HT1080 (cell line): ENCODE measurements at places on chromosomes 2 and 18. TPM values are rescaled to one million over a fixed set of nuclear protein-coding genes. Genes with fewer than 3 reads are reported as not detected.

DNA sequence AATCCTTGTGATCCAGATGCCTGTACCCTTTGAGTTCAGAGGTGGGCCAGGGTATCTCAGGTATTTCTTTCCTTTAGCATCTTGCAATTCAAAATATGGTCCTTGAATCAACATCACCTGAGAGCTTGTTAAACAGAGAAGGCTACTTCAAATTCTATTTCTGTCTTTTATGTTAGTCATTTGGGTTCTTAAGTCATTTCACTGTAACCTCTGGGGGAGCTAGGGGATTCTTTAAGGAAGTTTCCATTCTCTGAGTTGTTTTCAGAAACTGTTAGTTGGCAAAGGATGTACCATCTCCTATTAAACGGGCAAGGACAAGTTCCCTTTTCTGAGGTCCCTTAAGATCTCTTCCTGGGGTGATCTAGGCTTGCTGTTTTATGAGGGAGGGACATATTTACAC, 16.6 kb downstream of the CFLAR start:
- DNase-seq: no peak

DNA sequence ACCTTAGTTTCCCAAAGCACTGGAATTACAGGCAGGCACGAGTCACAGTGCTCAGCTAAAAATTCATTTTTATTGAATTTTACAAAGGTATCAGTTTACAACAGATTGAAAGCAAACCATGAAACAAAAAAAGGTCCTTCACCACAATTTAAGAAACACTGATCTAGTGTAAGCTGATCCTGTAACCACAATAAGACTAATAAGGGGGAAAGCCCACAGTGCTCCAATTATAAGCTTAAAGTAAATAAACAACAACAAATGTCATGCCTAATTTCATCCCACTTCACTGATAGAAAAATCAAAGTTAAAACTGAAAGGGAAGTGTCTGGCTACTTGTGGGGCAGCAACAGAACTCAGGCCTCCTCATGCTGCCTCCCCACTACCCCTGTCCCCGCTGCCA, 49.2 kb downstream of the ICA1L start:
- DNase-seq: no peak

GRCh38 chr2:178397002-178397605, 53.9 kb downstream of the PRKRA start:
- peak; percentile 47 for DNase-seq

DNA sequence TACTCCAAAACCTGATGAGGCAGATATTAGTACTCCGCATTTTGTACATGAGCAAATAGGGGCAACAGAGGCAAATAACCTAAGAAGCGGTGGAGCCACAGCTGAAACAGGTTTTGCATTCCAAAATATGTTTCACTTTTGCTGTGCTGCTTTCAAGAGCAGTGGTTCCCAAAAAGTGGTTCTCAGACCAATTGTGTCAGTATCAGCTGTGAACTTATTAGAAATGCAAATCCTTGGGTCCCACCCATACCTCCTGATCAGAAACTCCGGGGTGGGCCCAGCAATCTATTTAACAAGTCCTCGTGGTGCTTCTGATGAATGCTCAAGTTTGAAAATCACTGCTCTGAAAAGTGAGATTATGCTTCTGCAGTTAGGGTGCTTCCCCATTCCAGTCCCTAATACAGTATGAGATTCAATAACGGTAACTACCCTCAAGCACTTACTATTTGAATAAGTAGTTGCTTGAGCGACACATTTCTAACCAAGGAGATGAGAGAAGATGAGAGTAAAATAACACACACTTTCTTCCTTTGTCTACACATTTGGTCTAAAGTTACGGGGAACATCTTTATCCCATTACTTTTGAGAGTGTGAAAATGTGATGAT, 17.8 kb upstream of the TCF4 start:
- no peak for DNase-seq

GRCh38 chr2:156005999-156006712, 326.4 kb downstream of the NR4A2 start:
- peak; percentile 62 for DNase-seq

DNA sequence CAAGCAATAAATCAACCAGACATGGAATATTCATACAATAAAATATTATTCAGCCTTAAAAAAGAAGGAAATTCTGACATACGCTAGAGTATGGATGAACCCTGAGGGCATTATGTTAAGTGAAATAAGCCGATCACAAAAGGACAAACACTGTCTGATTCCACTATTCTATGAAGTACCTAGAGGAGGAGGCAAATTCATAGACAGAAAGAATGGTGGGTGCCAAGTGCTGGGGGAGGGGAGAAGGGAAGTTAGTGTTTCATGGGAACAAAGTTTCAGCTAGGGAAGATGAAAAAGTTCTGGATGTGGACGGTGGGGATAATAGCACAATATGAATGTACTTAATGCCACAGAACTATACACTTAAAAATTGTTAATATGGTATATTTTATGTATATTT, 19.8 kb downstream of the SMAD7 start:
- no peak for DNase-seq

- no peak for DNase-seq
These were observed 5.5 kb downstream of the MEX3C start for GRCh38 chr18:51192026-51192425.

DNA sequence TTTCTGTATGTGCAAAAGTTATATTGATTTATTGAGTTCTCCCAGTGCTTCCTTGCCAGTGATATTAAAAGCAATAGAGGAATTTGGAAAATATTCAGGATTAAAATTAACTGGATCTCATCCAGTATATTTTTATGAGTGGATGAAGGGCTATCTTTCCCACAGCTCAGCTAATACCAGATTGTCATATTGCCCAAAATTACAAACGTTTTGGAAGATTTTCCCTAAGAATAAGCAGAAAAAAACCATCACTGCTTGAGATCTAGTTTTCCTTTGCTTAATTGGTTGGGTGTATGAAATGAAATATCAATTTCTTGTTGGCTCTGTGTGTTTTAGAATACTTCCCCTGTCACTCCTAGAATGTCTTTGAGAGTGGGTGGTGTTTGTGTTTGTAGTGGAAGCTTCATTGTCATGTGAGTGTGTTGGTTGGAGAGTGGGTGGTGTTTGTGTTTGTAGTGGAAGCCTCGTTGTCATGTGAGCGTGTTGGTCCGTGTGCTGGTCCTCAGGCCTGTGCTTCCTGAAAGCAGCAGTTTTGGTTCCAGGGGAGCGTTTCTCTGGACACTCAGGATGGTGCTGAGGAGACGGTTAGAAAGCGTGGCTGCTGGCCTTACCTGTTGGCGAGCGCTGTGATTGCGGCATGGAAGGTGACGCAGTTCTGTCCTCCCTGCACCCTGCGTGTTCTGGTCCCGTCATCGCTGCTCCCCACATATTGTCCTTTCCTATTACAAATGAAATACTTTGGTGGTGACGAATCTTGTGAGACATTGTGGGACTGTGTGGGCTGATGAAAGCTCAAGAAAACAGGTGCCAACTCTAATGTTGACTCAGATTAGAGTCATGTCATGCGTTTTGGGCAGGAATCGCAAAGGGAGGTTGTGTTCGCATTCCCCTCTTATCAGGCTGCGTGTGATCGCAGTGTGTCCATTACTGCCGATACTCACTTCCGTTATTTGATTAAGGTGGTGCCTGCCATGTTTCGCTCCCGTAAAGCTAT, 12.4 kb downstream of the ASB1 start:
- DNase-seq: peak; percentile 98

GRCh38 chr2:85745619-85746018, 8.2 kb upstream of the ATOH8 start:
- no peak for DNase-seq

GRCh38 chr18:58438958-58439300, 190.0 kb downstream of the ALPK2 start:
- DNase-seq: peak; percentile 21

GRCh38 chr2:105032476-105032875, 5.4 kb upstream of the MRPS9 start:
- DNase-seq: no peak

- DNase-seq: peak; percentile 57
These were observed 261.1 kb downstream of the CNTNAP5 start for GRCh38 chr2:124286089-124286783.

DNA sequence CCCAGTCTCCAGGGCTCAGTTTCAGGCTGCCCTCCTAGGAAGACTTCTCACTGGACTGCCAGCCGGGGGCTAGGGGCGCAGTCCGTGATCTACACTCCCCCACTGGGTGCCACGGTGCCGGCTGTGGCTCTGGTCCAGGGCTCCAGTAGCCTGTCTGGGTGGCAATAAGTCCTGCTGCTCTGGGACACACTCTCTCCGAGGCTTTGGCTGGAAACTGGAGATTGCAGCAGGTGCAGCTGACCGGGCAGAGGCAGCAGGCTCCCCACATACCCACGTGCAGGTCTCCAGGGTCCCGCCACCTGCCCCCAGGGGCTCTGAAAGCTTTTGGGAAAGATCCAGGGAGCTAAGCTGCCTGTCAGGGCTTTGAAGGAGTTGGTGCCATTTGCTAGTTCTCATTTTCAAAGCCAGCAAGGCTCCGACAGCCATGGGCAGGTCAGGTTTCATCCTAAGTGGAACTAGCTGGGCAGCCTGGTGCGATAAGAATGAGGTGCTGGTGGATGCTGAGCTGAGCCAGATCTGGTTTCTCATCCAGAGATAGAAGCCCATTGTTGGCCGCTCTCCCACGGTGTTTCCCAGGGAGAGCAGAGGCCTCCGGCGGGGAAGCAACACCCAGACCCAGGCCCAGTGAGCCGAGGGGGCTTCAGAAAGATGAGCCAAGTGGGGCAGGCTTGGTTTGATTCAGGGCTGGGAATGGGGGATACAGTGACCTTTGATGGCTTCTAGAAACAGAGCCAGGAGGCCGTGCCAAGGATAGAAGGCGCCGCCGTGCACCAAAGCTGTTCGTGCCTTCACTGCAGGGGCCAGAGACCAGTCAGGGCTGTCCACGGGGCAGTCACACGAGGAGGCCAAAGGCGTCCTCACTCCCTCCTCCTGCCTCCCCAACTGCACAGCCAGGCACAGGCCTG, 141.7 kb upstream of the GPC1 start:
- DNase-seq: no peak

GRCh38 chr18:44557616-44558151, 123.0 kb upstream of the SETBP1 start:
- DNase-seq: no peak

DNA sequence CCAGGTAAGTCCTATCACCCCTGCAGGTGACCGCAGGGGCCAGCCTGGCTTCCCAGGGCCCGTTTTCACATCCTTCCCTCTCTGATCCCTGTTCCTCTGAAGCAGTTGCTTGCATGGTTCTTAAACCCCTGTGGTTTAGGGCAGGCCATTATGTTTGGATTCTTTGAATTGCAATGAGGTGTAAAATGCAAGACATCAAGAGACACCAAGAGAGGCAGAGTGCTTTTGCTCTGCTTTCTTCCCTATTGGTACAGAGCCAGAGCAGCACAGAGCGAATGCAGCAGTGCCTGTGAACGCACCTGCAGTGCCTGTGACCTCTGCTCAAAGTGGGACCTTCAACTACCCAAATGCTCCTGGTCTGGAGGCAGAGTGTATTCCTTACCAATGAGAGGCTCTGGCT, 7.6 kb downstream of the RFX8 start:
- no peak for DNase-seq

- DNase-seq: no peak
These were observed 873.8 kb upstream of the GCFC2 start for GRCh38 chr2:76584474-76584873.

DNA sequence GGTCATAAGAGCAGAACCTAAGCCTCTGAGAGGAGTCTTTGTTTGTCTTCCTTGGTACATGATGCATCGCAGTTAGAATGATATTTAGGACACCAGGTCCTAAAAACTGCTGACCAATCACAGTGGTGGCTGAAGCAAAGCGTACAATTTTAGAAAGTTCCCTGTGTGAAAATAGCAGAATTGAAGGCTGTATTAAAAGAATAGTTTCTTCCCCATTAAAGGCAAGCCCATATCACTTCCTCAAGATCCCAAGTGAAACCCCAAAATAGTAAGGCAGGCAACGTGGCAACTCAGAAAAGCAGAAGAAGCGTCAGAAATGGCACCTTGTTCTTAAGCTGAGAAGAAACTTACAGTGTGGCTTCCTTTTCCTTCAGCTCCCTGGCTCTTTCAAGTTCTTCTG, 154.8 kb upstream of the PGAP1 start:
- no peak for DNase-seq

ZSWIM2 gene
- not detected in 2 replicates for total RNA-seq

ZNF892 gene
- total RNA-seq: 0.32 and 1.5 TPM in 2 replicates

NR4A2 gene
- 0.67 and 1.5 TPM in 2 replicates for total RNA-seq

SIX2 gene
- total RNA-seq: 11.5 and 15.6 TPM in 2 replicates

SPP2 gene
- 0.23 TPM in 1 of 2 replicates, not detected in the other for total RNA-seq

GREB1L gene
- 3.0 and 4.1 TPM in 2 replicates for total RNA-seq

DPP4 gene
- not detected in 2 replicates for total RNA-seq
